ENCODE measurements at places on chromosomes 6 and 20.

GRCh38 chr6:106182455-106182854 lies 96.3 kb downstream of the PRDM1 start:
- no peak for DNase-seq

- DNase-seq, result no peak
These were observed 18.9 kb downstream of the TTBK1 start for GRCh38 chr6:43262000-43262779.

- no peak for DNase-seq
These were observed 149.5 kb downstream of the ANKRD60 start for GRCh38 chr20:58078741-58079522.

GRCh38 chr6:136254851-136255466 lies 4.8 kb upstream of the MTFR2 start:
- DNase-seq, result no peak

- DNase-seq, result no peak
These were observed 158.8 kb downstream of the DST start for GRCh38 chr6:56483929-56484328.

GRCh38 chr6:30687659-30688431 lies 1.4 kb upstream of the PPP1R18 start:
- no peak for DNase-seq

GRCh38 chr6:134938896-134939295 lies 11.0 kb downstream of the ALDH8A1 start:
- peak; percentile 72 for DNase-seq

DNA sequence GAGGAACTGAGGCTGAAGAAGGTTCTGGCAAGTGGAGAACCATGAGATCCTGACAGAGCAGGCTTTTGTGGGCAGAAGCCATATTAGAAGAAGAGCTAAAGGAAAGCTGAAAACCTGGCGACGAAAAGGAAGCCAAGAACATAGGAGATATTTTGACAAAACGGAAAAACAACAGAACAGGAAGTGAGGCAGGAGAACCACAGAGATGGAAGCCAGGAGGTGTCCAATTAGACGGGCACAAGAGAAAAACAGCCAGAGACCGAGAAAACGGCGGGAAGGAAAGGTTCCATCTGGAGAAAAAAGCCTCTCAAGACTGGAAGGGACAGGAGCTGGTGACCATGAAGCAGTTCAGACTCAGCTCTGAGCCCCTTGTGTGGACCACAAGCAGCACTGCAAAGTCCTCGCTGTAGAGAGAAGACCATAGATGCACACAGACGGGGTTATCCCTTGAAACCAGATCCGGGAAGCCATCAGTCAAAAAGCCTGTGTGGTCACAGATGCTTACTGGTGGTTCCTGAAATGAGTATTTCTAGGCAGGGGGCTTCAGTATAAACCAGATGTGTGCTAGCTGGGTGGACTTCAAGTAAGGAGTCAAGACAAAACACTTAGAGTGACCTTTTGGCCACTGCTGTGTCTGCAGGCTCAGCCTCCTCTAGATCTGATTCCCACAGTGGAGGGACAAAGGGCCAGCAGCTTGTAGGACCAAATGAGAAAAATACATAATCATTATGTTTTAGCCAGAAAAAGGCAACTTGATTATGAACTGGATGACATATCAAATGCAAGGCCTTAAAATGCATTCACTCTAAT lies 30.7 kb downstream of the SSR1 start:
- peak; percentile 16 for DNase-seq

DNA sequence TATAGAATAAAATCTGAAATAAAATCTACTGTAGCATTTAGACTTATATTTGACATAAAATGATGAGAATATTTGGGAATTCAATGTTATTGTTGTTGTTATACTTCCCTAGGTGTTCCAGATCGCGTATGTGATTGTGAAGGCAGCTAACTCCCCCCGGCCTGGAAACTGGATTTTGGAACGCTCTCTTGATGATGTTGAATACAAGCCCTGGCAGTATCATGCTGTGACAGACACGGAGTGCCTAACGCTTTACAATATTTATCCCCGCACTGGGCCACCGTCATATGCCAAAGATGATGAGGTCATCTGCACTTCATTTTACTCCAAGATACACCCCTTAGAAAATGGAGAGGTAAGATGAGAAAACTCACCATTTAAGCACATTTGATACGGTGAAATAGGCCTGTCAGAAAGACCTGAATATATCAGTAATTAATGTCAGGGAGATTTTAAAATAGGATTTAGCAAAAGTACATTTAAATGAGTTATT lies 215.2 kb downstream of the LAMA2 start:
- DNase-seq, result no peak

DNA sequence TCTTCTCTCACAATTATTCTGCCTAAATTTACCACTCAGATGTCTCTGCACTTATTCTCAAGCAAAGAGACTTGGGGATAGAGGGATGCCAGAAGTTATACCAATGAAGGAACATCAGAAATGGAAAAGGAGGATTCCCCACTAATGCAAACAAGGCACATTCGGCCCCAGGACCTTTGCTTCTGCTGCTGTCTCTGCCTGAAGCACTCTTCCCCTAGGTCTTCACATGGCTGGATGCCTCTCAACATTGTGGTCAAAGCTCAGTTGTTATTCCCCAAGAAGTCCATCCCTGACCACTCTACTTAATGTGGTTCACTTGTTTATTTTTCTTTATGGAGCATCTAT lies 508.7 kb downstream of the DOK5 start:
- no peak for DNase-seq

GRCh38 chr6:130715058-130715457 lies 112.1 kb upstream of the SMLR1 start:
- DNase-seq, result no peak

GRCh38 chr6:109406196-109406595 lies 23.9 kb upstream of the CD164 start:
- DNase-seq, result no peak

GRCh38 chr6:167664678-167665660 lies 161.7 kb upstream of the AFDN start:
- no peak for DNase-seq

DNA sequence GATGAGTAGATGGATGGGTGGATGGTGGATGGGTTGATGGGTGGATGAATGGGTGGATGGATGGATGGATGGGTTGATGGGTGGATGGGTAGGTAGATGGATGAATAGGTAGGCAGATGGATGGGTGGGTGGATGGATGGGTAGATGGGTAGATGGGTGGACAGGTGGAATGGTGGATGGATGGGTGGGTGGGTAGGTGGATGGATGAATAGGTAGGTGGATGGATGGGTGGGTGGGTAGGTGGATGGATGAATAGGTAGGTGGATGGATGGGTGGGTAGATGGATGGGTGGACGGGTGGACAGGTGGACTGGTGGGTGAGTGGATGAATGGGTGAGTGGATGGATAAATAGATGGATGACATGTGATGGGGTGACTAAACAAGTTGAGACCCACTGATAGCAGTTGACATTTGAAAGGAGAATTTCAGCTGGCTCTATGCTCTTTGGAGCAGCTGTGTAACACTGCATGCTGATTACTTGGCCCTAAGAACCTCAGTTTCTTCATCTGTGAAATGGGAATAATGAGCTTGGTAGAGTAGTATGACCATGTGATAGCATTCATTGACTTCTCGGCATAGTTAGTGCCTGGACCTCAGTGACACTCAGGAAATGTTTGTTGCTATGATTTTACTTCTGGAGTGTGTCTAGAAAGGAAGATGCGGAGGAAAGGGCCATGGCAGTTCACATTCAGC lies 184.3 kb downstream of the NFATC2 start:
- no peak for DNase-seq

DNA sequence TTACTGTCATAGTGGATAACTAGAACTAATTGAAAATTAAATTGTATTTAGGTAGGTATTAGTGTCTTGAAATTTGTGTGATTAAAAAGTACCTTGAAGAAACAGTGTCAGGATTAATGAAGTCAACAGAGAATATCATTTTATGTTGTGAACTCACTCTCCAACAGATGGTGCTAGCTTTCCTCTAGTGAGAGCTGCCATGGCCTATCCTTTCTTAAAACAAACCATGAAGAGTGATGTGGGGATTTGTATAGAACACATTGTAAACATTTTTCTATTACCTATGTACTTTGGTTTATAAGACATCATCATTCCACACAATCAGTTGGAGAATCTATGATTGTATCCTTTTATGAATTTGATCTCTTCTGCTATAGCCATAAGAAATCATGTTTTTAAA lies 4.8 kb upstream of the SRSF12 start:
- no peak for DNase-seq

GRCh38 chr6:162999575-163000285 lies 272.0 kb downstream of the PACRG start:
- DNase-seq, result no peak

DNA sequence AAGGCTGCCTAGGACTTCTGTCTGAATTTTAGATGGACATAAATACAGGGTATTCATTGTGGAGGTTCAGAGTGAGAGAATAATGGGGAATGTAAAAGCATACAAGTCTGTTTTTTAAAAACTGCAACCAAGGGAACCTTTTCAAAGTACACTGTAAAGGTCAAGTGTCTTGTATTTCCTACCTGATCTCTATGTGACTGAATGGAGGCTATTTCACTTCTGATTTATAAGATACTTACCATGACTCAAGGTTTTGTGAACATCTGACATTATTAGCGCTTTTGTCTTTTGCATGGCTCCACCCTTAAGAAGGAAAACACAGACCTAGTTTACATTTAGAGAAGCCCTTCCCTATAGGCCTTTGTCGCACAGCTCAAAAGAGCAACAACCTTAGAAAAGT lies 126.5 kb downstream of the ZFAND3 start:
- DNase-seq, result no peak

DNA sequence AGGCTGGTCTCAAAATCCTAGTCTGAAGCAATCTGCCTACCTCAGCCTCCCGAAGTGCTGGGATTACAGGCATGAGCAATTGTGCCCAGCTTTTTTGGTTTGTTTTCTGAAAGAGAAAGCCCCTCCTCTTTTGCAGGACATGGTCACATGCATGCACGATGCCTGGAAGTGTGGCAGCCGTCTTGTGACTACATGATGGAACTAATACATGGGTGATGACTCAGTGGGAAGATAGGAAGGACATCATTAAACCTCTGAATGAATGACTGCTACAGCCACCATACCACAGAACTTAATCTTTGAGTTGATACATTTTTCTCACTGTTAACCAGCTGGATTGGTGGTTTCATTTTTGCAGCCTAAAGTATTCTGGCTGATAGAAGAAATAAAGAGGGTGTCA lies 13.4 kb upstream of the CTNNBL1 start:
- no peak for DNase-seq

GRCh38 chr6:53731866-53732636 lies 62.8 kb upstream of the LRRC1 start:
- DNase-seq, result no peak

DNA sequence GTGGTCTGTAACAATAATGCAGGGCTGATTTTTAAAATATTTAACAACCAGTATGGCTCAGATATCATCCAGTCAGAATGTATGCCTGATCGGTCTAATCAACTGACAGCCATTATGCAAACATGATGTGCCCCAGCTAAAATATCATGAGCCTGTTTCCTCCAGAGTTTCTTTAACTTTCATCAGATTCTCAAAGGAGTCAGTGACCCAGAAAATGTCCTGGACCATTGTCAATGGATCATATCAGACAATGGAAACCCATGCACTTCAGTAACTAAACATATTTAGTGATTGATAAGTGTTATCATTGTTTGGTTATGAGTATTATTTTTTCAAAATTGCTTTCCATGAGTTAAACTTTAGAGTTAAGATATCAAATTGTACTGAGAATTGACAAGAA lies 173.5 kb downstream of the LMBRD1 start:
- DNase-seq, result no peak

DNA sequence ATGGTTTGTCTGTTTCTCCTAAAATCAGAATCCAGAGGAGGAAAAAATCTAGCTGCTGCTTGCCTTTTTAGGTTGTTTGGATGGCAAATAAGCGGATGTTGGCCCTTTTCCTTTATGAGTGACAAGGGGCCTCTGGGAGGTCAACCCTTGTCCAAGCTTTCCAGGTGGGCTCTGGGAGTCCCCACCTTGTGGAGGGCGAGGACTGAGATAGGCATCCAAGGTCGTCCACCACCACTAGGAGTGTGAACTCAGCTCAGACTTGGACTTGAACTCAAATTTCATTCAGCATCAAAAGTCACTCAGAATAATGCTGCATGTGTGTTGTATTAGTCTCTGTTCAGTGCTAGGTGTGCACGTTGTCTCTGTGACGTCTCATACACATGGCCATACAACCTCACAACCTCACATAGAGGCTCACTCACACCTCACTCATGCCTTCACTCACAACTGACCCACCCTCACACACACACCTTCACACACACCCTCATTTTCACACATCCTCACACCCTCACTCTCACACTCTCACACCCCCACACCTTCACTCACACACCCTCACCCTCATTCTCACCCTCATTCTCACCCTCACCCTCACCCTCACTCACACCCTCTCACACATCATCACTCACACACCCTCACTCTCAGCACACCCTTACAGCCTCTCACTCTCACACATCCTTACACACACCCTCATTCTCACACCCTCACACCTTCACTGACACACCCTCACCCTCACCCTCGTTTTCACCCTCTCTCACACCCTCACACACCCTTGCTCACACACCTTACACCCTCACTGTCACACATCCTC lies 18.0 kb downstream of the DYNLT1 start:
- DNase-seq, result no peak

- DNase-seq, result no peak
These were observed 5.2 kb upstream of the NRSN2 start for GRCh38 chr20:341682-342081.

DNA sequence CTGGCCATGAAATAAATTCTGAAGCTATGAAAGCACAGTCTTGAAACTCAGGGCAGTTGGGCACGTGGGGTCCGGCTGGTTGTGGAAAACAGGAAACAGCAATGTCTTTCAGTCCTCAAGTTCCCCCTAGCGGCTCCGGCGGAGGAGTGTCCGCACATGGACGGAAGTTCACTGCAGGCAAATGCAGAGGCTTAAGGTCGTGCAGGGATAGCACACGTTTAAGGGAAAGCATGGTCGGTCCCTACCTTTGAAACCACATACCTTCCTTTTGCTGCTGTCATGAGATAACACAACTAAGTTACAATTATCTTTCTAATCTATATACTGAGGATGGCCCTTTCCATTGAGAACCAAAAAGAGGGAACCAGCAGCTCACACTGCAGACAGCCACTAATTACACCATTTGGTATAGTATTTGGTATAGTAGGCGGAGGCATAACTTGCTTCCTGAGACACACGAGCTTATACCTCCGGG lies 52.6 kb upstream of the NFATC2 start:
- DNase-seq, result peak; percentile 62

DNA sequence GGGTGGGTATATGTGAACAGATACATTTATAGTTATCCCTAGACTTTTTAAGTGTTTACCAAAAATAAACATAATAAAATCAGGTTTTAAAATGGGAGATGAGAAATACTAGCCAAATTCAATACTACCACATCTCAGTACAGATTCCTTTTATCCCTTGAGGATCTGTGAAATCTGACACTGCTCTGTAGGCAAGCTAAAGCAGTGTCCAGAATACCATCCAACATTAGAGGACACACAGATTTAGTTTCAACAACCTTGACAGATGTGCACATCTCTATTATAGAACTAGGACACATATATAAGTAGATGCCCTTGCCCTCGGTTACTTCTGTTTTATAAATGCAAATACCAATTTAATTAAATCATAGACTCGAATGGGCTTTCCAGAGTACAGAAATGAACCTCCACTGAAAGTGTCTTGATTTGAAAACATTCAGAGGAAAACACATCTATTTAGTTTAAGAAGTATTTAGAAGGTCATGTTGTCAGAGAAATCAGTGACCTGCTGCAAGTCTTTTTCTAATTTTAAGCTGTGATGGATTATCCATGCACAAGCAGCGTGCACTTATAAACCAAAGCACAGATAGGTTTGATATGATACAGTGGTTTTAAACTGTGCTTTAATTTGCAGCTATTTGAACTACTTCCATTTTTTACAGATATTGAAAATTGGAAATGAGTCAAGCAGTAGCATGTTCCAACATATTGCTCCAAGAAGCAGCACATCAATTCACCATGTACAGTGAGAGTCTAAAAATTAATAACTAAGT lies 156.3 kb upstream of the EPHA7 start:
- DNase-seq, result no peak

Data from natural killer cell (primary cell).